ENCODE measurements at places on chromosomes 2 and 18. TPM values are rescaled to one million over a fixed set of nuclear protein-coding genes. Genes with fewer than 3 reads are reported as not detected.

DNA sequence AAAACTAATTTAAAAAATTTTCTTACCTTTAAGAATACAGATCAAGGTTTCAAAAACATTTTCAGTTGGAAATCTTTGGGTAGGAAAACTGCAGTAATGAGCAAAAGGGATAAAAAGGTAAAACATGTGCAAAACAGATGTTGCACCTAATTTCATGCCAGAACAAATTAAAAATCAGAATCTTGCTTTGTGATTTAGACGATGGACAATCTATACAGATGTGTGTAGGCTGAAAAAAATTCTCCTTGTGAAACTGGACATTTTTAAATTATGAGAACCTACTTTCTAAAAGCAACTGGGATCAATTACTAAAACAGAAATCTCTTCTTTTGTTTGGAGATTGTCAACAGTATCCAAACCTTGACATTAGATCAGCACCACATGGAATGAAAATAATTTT lies 183.2 kb upstream of the ITGA4 start:
- H3K27ac ChIP-seq, result no peak overlapping the region
- no peak overlapping the region for H3K4me3 ChIP-seq
- H3K27me3 ChIP-seq, result no peaks in the 10 kb centered on the region
- no peak for DNase-seq
- peaks cover 2% of the 10 kb centered on the region for H3K4me1 ChIP-seq

DNA sequence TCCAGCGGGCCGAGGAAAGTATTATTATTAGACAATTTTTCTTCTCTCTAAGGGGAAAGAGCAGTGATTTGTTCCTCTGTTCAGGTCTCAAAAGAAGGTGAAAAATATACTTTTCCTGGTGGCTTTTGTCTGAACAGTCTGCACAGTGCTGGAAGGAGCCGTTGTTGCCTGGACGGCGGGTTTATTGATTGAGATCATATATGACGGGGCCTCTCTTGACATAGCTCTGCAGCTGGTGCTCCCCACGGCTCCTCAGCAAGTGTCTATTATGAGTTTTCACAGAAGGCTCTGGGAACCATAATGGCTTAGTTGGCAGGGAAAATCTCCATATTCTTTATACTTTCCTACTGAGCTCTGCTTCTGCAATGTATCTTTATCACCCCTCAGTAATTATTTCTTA lies 42.9 kb downstream of the FSHR start:
- DNase-seq, result no peak
- no peaks in the 10 kb centered on the region for H3K36me3 ChIP-seq
- no peaks in the 10 kb centered on the region for H3K27me3 ChIP-seq

The MYO3B gene
- 0.22 TPM for total RNA-seq

The PLGLB2 gene
- 8.3 TPM for total RNA-seq

DNA sequence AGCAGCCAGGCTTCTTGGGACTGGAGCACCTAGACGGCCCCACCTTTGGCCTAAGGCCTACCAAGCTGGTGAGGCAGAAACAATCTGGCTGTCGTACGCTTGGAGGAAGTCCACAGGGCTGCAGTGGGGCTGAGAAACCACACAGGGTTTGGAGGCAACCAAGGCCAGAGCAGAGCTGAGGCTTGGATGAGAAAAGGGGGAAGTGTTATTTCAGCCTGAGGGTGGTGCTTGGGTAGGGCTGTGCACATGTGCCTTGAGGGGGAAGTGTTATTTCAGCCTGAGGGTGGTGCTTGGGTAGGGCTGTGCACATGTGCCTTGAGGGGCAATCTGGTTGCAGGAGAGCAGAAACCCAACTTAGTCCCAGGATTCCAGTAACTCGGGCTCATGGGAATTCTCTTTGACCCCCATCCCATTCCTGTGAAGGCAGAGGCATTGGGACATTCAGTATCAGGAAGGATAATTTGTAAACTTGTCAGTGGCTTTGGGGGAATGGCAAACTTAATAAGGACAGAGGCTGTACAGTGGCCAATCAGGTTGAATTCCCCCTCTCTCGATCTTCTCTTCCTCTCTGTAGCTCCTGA lies 971 bp upstream of the FBXO41 start:
- peak overlapping the region; percentile 75 for H3K4me3 ChIP-seq
- H3K36me3 ChIP-seq, result no peaks in the 10 kb centered on the region
- H3K27ac ChIP-seq, result no peak overlapping the region
- H3K4me1 ChIP-seq, result no peaks in the 10 kb centered on the region

DNA sequence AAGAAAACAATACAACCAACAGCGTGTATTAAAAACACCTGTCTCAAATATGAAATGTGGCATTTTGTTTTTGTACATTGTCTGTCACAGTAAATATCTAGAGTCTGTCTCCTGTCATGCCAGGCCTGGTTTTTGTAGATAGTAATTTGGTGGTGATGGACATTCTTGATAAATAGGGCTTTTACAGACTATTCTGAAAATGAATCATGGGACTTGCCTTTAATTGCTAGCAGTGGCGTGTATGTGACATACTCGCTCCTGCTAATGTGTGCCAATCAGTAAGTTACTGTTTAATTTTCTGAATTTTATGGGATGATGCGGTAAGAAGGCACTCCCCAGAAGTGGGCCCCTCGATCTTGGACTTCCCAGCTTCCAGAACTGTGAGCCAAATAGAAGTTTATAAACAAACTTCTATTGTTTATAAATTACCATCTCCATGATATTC lies 83.7 kb downstream of the TANC1 start:
- no peak overlapping the region for H3K27ac ChIP-seq
- peaks cover 11% of the 10 kb centered on the region for H3K4me1 ChIP-seq
- DNase-seq, result no peak
- peaks cover 4% of the 10 kb centered on the region for H3K36me3 ChIP-seq
- H3K4me3 ChIP-seq, result no peak overlapping the region

GRCh38 chr2:177914247-177914646 lies 158.3 kb downstream of the PDE11A start:
- no peaks in the 10 kb centered on the region for H3K36me3 ChIP-seq
- no peak for DNase-seq
- H3K27ac ChIP-seq, result no peak overlapping the region
- H3K4me3 ChIP-seq, result no peak overlapping the region

- H3K4me1 ChIP-seq, result peaks cover 2% of the 10 kb centered on the region
- DNase-seq, result peak; percentile 21
- no peaks in the 10 kb centered on the region for H3K27me3 ChIP-seq
- peaks cover 28% of the 10 kb centered on the region for H3K36me3 ChIP-seq
- no peak overlapping the region for H3K27ac ChIP-seq
Measured at GRCh38 chr2:231104115-231104713, 20.6 kb downstream of the HTR2B start.

- H3K4me1 ChIP-seq, result peaks cover 4% of the 10 kb centered on the region
- DNase-seq, result no peak
- no peaks in the 10 kb centered on the region for H3K27me3 ChIP-seq
Measured at GRCh38 chr2:241980193-241980592, 110.7 kb downstream of the RTP5 start.

The GALNT1 gene
- total RNA-seq, result 92.1 TPM

DNA sequence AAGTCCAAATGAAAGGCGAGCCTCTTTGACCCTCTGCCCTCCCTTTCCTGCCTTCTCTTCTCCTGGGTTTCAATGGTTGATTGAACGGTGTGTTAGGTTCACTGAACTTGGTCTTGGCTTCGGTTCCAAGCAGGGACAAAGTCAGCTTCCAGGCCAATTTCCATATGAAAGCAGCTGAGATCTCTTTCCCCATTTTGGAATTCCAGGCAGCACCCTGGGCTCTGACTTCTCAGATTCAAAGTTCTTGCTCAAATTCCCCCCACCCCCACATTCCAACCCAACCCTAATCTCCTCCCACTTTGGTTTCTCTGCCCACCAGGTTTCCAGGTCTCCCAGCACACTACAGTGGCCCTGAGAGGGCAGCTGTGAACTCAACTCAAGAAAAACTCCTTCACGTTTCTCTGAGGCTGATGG lies 231.0 kb downstream of the INSIG2 start:
- peaks cover 3% of the 10 kb centered on the region for H3K36me3 ChIP-seq
- H3K4me3 ChIP-seq, result no peak overlapping the region
- no peak for DNase-seq
- H3K27ac ChIP-seq, result peak overlapping the region; percentile 72
- H3K4me1 ChIP-seq, result peaks cover 22% of the 10 kb centered on the region

The FLACC1 gene
- total RNA-seq, result 0.69 TPM

DNA sequence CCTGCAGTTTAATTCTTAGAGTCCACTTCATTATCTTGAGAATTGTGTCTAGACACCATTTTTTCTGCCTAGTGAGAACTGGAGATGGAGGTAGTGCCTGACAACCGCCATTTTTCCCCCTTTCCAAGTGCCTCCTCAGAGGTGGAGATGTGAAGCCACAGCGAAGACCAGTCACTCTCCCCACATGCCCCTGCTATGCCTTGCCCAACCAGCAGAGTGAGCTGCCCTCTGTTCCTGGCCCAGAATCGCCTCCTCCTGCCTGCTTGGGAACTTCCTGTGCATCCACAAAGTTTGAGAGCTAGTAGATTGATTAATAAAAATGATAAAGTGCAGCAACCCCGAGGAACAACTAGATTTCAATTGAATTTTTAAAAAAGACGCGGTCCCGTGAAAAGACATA lies 123.3 kb downstream of the CLIP4 start:
- H3K36me3 ChIP-seq, result no peaks in the 10 kb centered on the region
- no peak overlapping the region for H3K27ac ChIP-seq
- no peak for DNase-seq
- H3K27me3 ChIP-seq, result peaks cover 24% of the 10 kb centered on the region
- H3K4me3 ChIP-seq, result no peak overlapping the region
- H3K4me1 ChIP-seq, result no peaks in the 10 kb centered on the region

DNA sequence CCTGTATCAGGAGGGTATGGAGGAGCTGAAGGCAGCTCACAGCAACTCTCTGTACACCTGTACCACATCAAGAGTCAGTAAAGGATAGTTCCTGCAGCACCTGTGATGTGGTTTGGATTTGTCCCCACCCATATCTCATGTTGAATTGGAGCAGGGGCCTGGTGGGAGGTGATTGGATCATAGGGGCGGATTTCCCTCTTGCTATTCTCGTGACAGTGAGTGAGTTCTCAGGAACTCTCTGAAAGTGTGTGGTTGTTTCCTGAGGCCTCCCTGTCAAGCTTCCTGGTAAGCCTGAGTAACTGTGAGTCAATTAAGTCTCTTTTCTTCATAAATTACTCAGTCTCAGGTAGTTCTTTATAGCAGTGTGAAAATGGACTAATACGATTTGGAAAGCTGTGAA lies 28.9 kb downstream of the OSBPL1A start:
- peaks cover 6% of the 10 kb centered on the region for H3K27me3 ChIP-seq
- H3K27ac ChIP-seq, result peak overlapping the region; percentile 6
- no peak overlapping the region for H3K4me3 ChIP-seq
- DNase-seq, result no peak
- H3K36me3 ChIP-seq, result peaks cover 3% of the 10 kb centered on the region

DNA sequence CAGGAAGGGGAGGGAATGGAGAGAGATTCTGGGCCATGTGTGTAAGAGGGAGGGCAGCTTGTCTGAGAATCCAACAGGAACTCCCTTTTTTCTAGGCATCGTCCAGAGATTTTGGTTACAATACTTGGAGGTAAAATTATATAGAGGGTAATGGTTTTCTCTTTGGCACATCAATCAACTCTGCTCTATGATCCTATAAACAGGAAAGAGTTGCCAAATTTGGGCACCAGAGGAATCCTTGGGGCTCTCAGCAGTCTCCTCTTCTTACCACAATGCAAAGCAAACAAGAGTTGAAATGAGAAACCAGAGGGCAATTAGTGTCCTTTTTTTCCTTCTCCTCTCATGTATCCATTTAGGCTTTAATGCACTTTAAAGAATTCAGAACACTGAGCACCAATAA lies 243.4 kb downstream of the SLC8A1 start:
- no peaks in the 10 kb centered on the region for H3K36me3 ChIP-seq
- no peaks in the 10 kb centered on the region for H3K27me3 ChIP-seq
- H3K4me3 ChIP-seq, result no peak overlapping the region

- H3K36me3 ChIP-seq, result no peaks in the 10 kb centered on the region
- peaks cover 7% of the 10 kb centered on the region for H3K4me1 ChIP-seq
- H3K27me3 ChIP-seq, result no peaks in the 10 kb centered on the region
- H3K27ac ChIP-seq, result peak within 1 kb of the TSS; percentile 99
Measured at GRCh38 chr2:68062680-68063387, at the start of gene C1D. TSS of gene C1D (minus strand) at chr2:68063004. CDS start at chr2:68047310, 15,694 bp downstream.

DNA sequence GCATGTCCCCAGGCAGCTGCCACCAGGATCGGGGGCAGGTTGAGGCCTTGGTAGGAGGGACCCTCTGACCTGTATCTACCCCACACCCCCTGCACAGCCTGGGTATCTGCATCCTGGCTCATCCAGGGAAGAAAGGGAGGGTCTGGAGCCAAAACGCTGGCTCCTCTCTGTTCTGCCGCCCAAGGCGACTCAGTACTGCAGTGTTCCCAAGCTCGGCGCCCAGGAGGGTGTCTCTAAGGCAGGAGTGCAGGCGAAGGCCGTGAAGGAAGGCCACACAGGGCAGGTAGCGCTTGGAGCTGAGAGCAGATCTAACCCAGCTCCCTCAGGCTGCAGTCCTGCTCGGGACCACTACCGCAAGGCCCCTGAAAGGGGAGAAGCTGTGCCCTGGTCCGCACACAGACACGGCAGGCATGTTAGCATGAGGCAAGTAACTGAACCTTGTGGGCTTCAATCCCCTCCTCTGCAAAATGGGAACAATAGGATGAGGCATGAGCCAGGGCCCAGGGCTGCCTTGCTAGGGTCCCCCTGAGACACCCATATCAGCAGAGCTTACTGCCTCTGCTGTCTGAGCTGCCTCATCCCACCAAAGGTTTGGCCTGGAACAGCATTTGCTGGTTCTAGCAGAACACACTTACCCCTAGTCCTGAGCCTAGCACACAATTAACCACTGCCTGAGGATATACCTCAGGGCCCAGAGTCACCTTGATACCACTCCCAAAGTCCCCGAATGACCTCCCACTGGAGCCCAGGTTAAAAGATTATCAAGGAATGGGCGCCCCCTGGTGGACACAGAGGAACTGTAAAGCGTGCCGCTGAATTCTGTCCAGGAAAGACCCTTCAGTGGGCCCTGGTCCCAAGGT lies 6.5 kb downstream of the PTMA start:
- no peak overlapping the region for H3K4me3 ChIP-seq
- H3K36me3 ChIP-seq, result peaks cover 16% of the 10 kb centered on the region
- DNase-seq, result peak; percentile 81

DNA sequence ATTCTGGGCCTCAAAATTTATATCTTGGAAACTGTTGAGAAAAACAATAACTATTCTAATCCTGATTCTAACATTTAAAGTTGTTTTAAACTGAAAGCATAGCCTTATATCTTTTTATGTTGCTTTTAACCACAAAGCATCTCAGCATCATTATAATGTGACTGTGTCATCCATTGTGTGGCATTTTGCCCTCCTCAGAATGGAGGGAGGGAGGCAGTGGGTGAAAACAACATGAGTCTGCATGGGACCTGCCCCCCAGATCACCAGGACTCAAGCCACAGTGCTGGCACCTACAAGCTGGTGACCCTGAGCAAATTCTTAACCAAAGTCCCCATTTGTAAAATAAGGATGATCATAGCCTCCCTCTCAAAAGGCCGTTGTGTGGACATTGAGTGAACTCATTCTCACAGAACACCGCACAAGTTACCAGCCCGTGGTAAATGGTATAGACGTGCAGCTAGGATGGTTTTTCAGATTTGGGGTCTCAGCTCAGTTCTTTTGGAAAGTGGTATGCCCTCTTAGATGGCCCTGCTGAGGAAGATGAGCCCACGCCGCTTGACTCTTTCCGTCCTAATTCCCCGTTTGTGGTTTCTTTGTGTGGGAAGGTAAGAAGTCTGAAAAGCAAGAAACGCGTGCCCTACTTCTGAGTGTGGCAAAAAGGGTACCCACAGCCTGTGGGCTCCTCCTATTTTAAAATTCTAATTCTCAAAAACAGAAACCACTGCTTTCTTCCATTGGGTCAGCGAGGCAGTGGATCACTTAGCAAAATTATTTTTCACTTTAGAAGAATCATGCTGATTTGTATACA lies 305.0 kb upstream of the ID2 start:
- no peaks in the 10 kb centered on the region for H3K27me3 ChIP-seq
- DNase-seq, result no peak
- H3K4me3 ChIP-seq, result no peak overlapping the region

The ALPI gene
- total RNA-seq, result not detected
